Lung (tissue), 17 donors: ENCODE measurements at places on chromosomes 1 and 21. TPM values are rescaled to one million over a fixed set of nuclear protein-coding genes. Genes with fewer than 3 reads are reported as not detected.
A peak's percentile ranks its signal among the peaks of the same experiment; 100 is the strongest.

DNA sequence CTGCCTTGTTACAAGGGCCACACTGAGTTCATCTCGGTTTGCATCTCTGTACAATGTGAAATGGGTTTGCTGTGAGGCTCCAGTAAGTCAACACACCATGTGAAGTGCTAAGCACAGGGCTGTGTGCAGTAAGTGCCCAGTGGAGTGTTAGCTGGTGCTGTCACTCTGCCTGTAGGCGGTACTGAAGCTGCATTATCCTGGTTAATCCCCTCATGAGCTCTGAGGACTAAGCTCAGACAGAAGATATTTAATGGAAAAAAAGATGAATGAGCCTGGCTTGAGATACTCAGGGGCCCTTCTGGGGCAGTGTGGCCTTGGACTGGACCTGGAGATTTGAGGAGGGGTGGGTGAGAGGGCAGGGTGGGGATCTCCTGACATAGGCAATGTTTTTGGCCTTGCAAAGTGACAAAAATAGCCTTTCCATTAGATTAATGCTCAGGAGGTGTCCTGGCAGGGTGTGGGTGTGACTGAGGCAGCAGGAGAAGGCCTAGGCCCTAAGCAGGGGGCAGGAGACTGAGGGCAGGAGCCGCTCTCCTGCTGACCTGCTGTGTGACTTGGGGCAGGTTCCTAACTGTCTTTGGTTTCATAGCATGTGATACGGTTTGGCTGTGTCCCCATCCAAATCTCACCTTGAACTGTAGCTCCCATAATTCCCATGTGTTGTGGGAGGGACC is 570.5 kb downstream of the PTPRU start:
- no peak for DNase-seq

ITLN2 gene
- 13.8 TPM for total RNA-seq

GRCh38 chr1:8422510-8423268 is 104.8 kb downstream of the SLC45A1 start:
- peak; percentile 65 for DNase-seq

DNA sequence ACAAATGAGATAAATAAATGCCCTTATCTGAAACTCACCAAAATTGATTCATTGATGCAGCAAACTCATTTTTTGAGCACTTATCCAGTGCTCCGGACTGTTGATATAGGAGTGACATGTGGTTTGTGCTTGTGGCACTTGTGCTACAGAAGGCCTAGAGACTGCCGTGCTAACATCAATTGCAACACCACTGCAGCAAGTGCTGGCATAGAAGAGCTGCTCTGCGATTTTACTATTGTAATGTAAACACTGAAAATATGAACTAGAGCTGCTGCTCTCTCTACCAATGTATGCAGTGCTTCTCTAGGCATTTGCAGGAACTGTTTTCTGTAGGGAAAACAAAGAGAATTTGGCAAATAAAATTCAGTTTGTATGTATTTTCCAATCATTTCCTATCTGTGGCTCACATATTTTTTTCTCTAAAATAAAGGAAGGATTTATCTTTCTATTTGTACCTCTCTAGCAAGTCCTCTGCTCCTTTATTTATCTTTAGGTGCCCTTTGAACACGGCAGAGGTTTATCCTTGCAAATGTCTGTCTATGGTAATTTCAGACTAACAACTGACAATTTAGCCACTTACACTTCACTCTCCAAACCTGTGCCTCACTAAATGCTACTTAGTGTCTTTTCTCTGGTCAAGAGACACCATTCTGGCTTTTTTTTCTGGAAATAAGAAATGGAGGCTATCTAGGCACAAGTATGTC is 409.5 kb upstream of the ADGRL2 start:
- DNase-seq: peak; percentile 95

CLEC20A gene
- not detected for total RNA-seq

DNA sequence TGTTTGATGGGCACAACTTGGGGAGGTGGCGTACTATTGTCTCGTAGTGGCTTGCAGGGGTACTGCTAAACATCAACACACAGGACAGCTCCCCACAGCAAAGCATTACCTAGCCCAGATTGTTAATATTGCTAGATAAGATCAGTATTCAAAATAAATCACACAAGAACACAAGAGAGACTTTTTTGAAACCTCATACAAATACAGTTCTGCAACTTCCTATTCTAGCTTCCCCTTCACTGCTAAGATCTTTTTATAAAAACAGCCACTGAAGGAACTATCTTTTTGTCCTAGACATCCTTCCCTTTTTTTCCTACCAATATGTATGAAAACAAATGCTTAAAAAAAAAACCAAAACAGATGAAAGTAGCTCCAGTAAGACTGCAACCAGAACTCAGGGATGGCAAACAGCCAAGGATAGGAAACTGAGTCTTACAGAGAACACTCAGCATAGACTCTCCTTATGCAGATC is 137.8 kb upstream of the KRTAP19-8 start:
- DNase-seq: no peak

GRCh38 chr1:164755690-164756089 is 196.7 kb downstream of the PBX1 start:
- no peak for DNase-seq

- no peak for DNase-seq
Observed at GRCh38 chr1:64203420-64203819, at the start of gene UBE2U. TSS of gene UBE2U (plus strand) at chr1:64203623. CDS start at chr1:64204051, 428 bp downstream.

GJA9 gene
- not detected for total RNA-seq

DNA sequence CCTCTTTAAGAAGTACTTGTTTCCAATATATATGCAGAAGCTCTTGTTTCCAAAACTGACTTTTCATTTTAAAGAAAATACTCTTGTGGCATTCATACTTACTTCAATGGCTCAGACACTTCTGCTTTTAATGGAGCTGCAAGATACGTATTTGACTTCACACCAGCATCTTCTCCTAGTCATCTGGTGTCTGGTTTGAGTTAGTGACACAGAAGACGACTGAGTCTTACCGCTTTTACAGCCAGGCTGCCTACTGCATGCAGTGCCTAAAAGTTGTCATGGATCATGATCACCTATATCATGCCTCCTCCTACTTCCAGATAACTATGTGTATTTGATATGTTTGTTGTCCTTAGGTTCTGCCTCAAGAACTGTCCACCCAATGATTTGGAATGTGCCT is 185.9 kb downstream of the TPR start:
- no peak for DNase-seq

OR10J1 gene
- not detected for total RNA-seq
